Calu3 (cell line): ENCODE measurements at places on chromosomes 3 and 15. TPM values are rescaled to one million over a fixed set of nuclear protein-coding genes. Genes with fewer than 3 reads are reported as not detected.

DNA sequence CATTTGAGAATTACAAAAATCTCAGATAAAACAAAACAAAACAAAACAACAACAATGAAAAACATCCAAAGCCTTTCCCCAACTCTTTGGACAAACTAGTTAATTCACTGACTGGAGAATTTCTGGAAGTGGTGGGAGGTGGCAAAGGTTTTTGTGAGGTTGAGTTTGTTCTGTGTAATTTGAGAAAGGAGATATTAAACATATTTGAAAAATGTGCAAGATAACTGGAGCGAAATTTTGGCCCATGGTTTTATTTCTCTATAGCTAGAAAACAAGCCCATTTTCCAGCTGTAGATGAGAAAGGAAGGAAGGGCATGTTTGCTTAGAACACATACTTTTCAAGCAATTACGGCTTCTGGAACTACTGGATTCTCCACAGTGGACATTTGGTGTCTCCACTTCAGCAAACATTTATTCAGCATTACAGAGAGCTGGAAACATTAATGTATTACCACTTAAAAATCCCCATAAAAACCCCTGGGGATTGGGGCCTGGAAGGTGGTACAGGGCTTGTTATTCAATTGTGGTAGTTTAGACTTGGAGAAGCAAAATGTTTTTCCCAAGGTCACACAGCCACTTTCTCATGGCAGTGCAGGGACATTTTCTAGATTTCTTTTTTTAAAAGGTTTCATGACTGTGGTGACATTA lies 135.8 kb downstream of the THSD4 start:
- no peaks in the 10 kb centered on the region for H3K27me3 ChIP-seq
- H3K4me1 ChIP-seq, result peaks cover 36% of the 10 kb centered on the region
- no peaks in the 10 kb centered on the region for H3K36me3 ChIP-seq
- DNase-seq, result no peak
- H3K27ac ChIP-seq, result peak overlapping the region; percentile 34

DNA sequence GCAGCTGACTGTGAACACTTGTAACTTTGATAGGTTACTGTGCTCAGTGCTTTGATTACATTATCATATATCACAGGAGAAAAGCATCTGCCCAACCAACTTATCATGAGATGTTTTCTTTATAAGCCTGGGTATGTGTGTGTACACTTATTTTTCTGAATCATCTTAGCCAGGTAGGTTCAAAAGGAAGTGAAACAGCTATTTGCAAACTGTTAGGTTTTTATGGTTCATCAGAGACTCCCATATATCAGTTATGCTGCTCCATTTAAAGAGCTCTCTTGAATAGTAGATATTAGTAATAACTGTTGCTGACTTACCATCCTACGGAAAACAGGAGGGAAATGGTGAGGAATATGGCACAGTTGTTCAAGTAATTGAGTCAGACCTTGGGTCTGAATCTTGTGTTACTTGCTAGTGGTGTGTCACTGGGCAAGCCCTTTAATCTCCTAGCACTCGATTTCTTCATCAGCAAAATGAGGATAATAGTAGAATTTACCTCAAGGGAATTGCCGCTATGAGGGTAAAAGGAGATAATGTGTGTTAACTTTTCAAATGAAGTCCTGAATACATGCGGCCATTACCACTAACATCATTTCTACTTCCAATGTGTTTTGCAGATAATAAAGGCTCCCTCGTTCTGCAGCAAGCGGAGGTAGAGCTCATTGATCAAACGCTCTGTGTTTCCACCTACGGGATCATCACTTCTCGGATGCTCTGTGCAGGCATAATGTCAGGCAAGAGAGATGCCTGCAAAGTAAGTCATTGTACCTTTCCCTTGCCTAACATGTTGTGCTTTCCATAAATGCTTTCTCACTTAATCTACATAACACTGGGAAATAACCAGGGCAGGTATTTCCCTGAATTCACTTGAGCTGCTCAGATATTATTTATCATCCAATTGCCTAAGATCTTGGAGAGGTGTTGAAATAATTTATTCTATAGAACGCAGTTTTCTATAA lies 7.8 kb upstream of the C3orf52 start:
- no peaks in the 10 kb centered on the region for H3K27me3 ChIP-seq
- no peak for DNase-seq
- H3K36me3 ChIP-seq, result peaks cover 8% of the 10 kb centered on the region
- H3K4me1 ChIP-seq, result peaks cover 26% of the 10 kb centered on the region
- H3K4me3 ChIP-seq, result no peak overlapping the region

- H3K27me3 ChIP-seq, result no peaks in the 10 kb centered on the region
- no peak overlapping the region for H3K4me3 ChIP-seq
- no peak for DNase-seq
- peaks cover 28% of the 10 kb centered on the region for H3K4me1 ChIP-seq
- H3K36me3 ChIP-seq, result no peaks in the 10 kb centered on the region
These were observed 17.5 kb upstream of the SPTSSB start for GRCh38 chr3:161388855-161389254.

DNA sequence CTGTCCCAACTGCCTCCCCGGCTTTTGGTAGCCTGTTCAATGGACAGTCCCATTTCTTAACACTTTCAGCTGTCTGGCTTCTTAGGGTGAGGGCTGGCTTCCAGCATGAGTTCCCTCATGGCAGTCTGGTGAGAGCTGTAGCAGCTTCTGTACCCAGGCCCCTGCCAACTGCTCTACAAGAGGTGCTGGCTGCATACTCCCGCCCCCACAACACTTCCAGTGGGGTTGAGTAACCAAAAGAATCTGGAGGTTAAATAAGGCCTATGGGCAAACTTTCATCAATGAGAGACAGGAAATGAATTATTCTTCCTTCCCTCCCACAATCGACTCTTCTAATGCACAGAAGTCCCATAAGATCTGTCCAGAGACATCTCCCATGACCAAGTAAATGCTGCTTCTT lies 145.0 kb downstream of the NEK10 start:
- H3K27ac ChIP-seq, result peak overlapping the region; percentile 37
- H3K27me3 ChIP-seq, result no peaks in the 10 kb centered on the region
- H3K4me1 ChIP-seq, result peaks cover 25% of the 10 kb centered on the region
- H3K4me3 ChIP-seq, result no peak overlapping the region

DNA sequence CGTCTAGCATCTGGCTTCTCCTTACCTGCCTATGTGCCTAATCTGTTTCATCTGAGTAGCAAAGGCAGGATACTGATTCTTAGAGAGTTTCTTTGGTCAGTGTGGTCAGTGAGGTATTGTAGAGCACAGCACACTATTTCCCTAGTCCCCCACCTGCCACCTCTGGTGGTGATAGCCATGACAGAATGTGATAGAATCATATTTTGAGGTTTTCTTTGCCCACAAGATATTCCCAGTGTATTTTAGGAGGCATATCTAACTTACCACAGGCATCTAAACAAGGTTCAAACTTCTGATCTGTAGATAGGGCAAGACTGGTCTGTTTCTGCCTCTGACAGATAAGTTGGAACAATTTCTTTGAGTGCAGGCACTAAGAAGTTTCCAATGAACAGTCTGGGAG lies 188.0 kb downstream of the SOX2 start:
- H3K4me3 ChIP-seq, result no peak overlapping the region
- DNase-seq, result no peak
- H3K27me3 ChIP-seq, result no peaks in the 10 kb centered on the region
- H3K36me3 ChIP-seq, result no peaks in the 10 kb centered on the region

GRCh38 chr3:157516928-157517327 lies 13.7 kb upstream of the VEPH1 start:
- no peaks in the 10 kb centered on the region for H3K36me3 ChIP-seq
- DNase-seq, result no peak
- H3K4me3 ChIP-seq, result no peak overlapping the region
- H3K27ac ChIP-seq, result no peak overlapping the region

- no peak for DNase-seq
- H3K27me3 ChIP-seq, result no peaks in the 10 kb centered on the region
- H3K4me1 ChIP-seq, result peaks cover 40% of the 10 kb centered on the region
- peaks cover 4% of the 10 kb centered on the region for H3K36me3 ChIP-seq
These were observed 19.9 kb upstream of the EBLN2 start for GRCh38 chr3:73041537-73041936.

- H3K27me3 ChIP-seq, result no peaks in the 10 kb centered on the region
- DNase-seq, result peak; percentile 53
- H3K4me3 ChIP-seq, result no peak overlapping the region
- H3K27ac ChIP-seq, result peak overlapping the region; percentile 73
These were observed 123.2 kb downstream of the RAP2B start for GRCh38 chr3:153285194-153285641.

- H3K4me3 ChIP-seq, result no peak overlapping the region
- H3K36me3 ChIP-seq, result no peaks in the 10 kb centered on the region
- no peaks in the 10 kb centered on the region for H3K4me1 ChIP-seq
- DNase-seq, result no peak
- no peaks in the 10 kb centered on the region for H3K27me3 ChIP-seq
- no peak overlapping the region for H3K27ac ChIP-seq
These were observed 382.7 kb downstream of the GBE1 start for GRCh38 chr3:81378552-81379293.

- H3K4me1 ChIP-seq, result no peaks in the 10 kb centered on the region
- H3K27ac ChIP-seq, result no peak overlapping the region
- H3K36me3 ChIP-seq, result no peaks in the 10 kb centered on the region
- peaks cover 40% of the 10 kb centered on the region for H3K27me3 ChIP-seq
These were observed 68.5 kb downstream of the SLC7A14 start for GRCh38 chr3:170517242-170517945.

GRCh38 chr3:121758727-121759450 lies 9.3 kb upstream of the GOLGB1 start:
- no peak overlapping the region for H3K4me3 ChIP-seq
- no peak overlapping the region for H3K27ac ChIP-seq
- peaks cover 11% of the 10 kb centered on the region for H3K27me3 ChIP-seq
- no peak for DNase-seq
- no peaks in the 10 kb centered on the region for H3K4me1 ChIP-seq

GRCh38 chr3:183324083-183324482 lies 71.0 kb downstream of the B3GNT5 start:
- no peak for DNase-seq
- no peak overlapping the region for H3K4me3 ChIP-seq
- peaks cover 28% of the 10 kb centered on the region for H3K4me1 ChIP-seq
- no peak overlapping the region for H3K27ac ChIP-seq
- H3K27me3 ChIP-seq, result no peaks in the 10 kb centered on the region

DNA sequence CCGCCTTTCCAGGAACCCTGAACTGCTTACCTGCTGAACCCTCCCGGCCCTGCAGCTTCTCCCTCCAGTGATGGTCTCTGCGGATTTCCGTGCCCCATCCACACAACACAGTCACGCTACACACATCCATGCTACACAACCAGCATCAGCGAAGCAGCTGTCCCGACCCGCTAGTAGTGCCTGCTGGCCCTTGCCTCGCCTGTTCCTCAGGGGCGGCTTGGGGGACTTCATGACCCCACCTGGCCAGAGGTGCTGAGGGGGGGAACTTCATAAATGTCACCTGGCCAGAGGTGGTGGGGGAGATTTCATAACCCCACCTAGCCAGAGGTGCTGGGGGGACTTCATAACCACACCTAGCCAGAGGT lies 530 bp upstream of the TUBGCP5 start:
- H3K4me1 ChIP-seq, result no peaks in the 10 kb centered on the region
- peak overlapping the region; percentile 75 for H3K4me3 ChIP-seq
- DNase-seq, result no peak

DNA sequence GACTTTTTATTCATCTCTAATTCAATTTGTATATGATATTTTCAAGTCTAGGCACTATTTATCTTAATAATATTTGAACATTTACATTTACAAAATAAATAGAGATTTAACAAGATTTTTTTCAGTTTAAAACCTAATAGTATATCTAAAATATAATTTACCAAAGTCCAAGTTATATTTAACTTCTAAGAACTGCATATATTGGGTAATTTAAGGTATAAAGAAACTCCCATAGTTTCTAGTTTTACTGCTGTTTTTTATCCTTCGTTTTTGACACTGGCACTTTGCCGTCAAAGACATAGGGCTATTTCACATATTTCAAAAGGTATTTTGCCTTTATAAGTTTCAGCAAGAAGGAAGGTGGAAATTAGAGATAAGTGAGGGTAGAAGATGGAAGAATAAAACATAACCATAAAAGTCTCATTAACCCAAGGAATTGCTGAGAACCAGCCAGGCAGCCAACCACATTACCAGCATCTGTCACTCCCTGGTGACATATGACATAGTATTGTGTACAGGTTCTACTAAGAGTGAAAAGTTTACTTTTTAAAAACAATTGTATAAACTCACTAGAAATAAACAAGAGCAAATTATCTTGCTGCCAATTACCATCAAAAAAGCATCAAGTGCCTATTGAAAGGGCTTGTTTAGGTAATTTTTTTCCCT lies 251.5 kb downstream of the NSUN3 start:
- no peaks in the 10 kb centered on the region for H3K4me1 ChIP-seq
- DNase-seq, result no peak
- no peaks in the 10 kb centered on the region for H3K36me3 ChIP-seq
- H3K27ac ChIP-seq, result no peak overlapping the region

DNA sequence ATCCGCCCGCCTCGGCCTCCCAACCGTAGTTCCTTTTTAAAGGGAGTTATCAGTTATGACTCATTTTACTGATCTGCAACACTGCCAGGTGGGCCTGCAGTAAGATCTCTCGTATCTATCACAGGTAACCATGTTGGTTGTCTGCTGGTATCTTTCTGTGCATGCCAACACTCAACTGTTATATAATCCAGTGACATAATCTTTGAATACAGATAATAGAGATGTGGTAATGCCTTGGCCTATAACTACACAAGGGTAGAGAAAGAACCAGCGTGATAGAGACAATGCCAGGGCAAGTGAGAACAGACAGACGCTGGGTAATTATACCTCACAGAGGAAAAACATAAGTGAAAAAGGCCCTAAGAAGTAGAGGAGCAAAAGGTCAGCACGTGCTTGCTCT lies 11.0 kb upstream of the ARPP19 start:
- H3K27me3 ChIP-seq, result no peaks in the 10 kb centered on the region
- no peak for DNase-seq
- no peak overlapping the region for H3K4me3 ChIP-seq
- H3K4me1 ChIP-seq, result no peaks in the 10 kb centered on the region
- H3K36me3 ChIP-seq, result no peaks in the 10 kb centered on the region

- no peak overlapping the region for H3K4me3 ChIP-seq
- H3K4me1 ChIP-seq, result no peaks in the 10 kb centered on the region
- no peaks in the 10 kb centered on the region for H3K36me3 ChIP-seq
- DNase-seq, result no peak
These were observed 74.3 kb downstream of the TJP1 start for GRCh38 chr15:29747837-29748417.

GRCh38 chr3:167700926-167701325 lies 33.8 kb downstream of the PDCD10 start:
- H3K27ac ChIP-seq, result no peak overlapping the region
- H3K27me3 ChIP-seq, result no peaks in the 10 kb centered on the region
- H3K4me3 ChIP-seq, result no peak overlapping the region
- H3K36me3 ChIP-seq, result peaks cover 6% of the 10 kb centered on the region
- no peak for DNase-seq

DNA sequence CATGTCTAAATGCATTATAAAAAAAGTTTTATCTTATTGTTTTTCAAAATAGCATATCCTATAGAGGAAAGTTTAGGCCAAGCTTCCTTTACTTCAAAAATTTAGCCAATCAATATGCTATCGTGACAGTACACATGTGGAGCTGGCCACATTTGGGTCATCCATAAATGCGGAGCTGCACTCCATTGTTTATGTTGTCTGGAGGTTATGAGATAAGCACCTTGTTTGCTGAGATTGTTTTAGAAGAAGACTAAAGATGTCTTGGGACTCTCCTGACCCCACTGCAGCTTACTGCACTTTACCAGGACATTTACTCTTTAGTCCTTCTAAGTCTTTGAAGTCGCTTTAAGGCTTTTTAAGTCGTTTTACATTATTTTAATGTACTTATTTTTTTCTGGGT lies 265.9 kb downstream of the OCA2 start:
- no peaks in the 10 kb centered on the region for H3K4me1 ChIP-seq
- no peaks in the 10 kb centered on the region for H3K27me3 ChIP-seq
- DNase-seq, result no peak
- H3K27ac ChIP-seq, result no peak overlapping the region

The TRPM1 gene
- total RNA-seq, result not detected in 2 replicates

The ZNF502 gene
- 0.99 and 1.8 TPM in 2 replicates for total RNA-seq

The MUC4 gene
- 3.6 and 4.6 TPM in 2 replicates for total RNA-seq

The LRRC31 gene
- 2.8 and 3.3 TPM in 2 replicates for total RNA-seq

The ROPN1 gene
- total RNA-seq, result not detected in 2 replicates

The MYLK gene
- total RNA-seq, result 8.0 and 10.7 TPM in 2 replicates

The ROPN1B gene
- total RNA-seq, result 0.76 and 0.92 TPM in 2 replicates
